ENCODE measurements at places on chromosomes 6 and 20.

DNA sequence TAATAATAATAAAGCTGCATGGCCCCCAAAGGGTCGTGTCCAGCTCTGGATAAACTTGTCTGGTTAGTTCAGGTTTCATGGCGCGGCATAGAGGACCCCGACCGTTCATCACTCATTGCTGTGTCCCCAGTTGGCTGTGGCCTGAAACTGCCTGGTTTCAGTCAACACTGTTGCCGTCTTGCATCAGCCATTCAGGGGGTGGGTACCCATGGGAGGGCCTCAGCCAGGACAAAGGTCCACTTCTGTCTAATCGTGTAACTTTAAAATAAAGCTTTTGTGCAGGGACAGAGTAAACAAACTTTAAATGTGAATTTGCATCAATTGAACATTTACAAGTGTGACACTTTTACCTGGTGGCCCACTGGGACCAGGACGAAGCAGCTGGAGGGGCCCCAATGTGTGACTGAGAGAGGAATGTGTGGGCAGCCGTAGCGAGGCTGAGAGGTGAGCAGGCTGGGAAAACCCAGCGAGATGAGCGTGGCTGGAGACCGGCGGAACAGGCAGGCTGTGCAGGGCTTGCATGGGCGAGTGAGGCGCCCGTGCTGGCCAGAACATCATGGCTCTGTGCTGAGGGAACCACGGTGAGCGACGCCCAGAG lies 22.3 kb upstream of the UNC93A start:
- DNase-seq, result no peak

GRCh38 chr6:101443315-101443714 lies 49.8 kb downstream of the GRIK2 start:
- DNase-seq, result no peak

- no peak for DNase-seq
These were observed 240.5 kb downstream of the FARS2 start for GRCh38 chr6:5501837-5502236.

DNA sequence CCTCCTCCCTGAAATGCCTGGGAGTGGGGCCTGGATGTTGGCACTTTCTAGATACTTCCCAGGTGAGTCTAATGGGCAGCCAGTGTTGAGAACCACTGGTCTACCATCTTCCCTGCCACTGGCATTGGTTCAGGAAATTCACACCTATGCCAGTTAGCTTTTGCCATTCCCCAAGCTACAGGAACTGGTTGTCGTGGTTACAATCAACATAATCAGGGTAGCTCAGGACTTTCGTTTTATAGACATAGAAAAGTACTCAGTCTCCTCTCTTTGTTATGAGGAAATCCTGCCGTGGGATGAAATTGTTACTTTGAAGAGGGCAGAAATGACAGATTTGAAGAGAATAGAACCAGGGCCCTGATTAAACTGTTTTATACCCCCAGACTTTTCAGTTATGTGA lies 127.9 kb upstream of the FOXO3 start:
- DNase-seq, result peak; percentile 63

DNA sequence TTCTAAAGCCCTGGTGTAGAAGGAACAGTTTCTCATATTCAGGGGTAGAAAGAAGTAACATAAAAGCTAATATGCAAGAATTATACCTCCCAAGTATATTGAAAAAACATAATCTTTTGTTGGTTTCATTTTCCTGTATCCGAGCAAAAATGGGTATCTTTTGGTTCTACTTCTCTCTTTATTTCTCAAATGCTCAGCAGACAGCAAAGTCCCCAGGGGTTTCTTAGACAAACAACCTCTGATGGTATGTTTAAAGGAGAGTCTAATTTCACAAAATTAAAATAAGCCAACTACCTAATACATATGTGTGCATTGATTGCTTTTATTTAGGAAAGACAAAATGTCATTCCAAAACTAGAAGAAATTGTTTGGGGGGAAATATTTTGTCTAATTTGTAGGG lies 131.0 kb downstream of the TSHZ2 start:
- no peak for DNase-seq

All from hematopoietic multipotent progenitor cell treated with erythropoietin and hydrocortisone succinate and interleukin-3 and kit ligand, for 4 days (in vitro differentiated cells).